ENCODE measurements at places on chromosomes 1 and 21.

- DNase-seq: no peak
Observed at GRCh38 chr1:215059947-215060346, 22.6 kb upstream of the KCNK2 start.

GRCh38 chr1:113086541-113086940, 13.5 kb downstream of the LRIG2 start:
- no peak for DNase-seq

- no peak for DNase-seq
Observed at GRCh38 chr1:44418022-44418673, 13.1 kb downstream of the RNF220 start.

DNA sequence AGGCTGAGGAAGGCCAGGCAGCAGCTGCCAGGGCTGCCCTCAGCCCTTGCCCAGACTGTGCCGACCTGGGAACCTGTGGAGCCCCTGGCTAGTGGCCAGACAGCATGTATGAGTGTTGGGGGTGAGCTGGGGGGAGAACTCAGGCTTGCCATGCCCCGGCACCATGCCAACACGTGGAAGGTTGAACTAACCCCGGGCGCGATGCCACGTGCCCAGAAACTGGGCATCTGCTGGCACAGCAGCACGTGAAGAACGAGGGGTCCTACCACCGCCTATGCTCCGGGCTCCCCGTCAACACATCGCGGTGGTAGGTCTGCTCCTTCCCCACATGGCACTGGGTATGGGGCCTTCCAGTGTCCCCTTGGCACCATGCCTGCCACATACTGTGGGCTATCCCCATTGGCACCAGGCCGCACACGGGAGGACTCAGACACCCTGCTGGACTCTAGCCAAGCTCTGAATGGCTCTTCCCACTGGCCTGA, 68.7 kb downstream of the CASZ1 start:
- no peak for DNase-seq

DNA sequence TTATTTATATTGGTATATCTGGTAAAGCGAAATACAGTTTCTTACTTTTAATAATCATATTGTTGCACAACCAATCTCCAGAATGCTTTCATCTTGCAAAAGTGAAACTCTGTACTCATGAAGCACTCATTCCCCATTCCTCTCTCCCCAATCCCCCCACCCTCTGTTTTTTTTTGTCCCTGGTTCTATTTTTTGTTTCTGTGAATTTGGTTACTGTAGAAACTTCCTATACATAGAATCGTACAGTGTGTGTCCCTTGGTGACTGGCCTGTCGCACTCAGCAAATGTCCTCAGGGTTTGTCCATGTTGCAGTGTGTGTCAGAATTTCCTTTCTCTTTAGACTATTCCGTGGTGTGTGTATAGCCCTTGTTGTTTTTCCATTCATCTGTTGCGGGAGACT, 7.9 kb upstream of the NLRP3 start:
- no peak for DNase-seq

DNA sequence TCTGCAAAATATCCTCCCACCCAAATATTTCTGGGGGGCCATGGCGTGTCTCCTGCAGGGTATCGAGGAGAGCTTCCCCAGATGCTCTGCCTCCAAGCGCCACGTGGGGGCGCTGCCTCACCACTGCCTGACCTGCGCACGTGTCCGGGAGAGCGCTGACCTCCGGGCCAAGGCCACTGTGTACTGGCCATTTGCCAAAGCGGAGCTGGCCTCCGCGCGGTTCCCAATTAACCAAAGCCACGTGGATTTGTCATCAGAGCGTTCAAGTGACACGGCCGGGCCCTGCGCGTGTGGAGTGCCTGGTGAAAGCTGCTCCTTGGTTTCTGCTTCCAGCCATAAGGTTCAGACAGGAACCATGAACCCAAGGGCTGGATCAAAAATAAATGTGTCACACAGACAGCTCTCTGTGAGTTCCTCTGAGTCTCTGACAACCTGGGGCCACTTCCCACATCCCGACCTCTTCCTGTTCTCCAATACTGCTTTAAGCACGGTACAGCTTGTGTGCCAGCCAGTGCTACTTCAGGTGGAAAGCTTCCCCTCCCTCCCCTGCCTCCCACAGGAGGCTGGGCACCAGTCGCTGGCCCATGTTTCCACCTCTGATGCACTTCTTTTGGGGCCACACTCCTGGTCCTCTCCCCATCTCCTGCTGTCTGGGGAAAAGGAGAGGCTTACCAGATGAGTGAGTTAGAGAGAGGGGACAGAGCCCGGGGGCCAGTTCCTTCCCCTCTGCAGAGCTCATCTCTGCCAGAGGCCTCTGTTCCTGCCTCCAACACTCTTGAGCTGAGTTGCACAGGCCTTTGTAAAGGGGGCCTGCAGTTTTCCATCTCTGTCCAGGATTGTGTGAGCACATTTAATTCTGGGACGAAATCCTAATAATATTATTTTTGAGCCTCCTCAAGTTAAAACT, 26.1 kb downstream of the ZP4 start:
- DNase-seq: peak; percentile 54

- no peak for DNase-seq
Observed at GRCh38 chr1:116528329-116529083, 42.3 kb downstream of the CD58 start.
